ENCODE measurements at places on chromosomes 4 and X.

GRCh38 chr4:54440394-54441136 is 211.5 kb downstream of the PDGFRA start:
- DNase-seq: peak; percentile 52

- no peak for DNase-seq
Observed at GRCh38 chrX:65017451-65017850, 41.2 kb upstream of the ZC4H2 start.

DNA sequence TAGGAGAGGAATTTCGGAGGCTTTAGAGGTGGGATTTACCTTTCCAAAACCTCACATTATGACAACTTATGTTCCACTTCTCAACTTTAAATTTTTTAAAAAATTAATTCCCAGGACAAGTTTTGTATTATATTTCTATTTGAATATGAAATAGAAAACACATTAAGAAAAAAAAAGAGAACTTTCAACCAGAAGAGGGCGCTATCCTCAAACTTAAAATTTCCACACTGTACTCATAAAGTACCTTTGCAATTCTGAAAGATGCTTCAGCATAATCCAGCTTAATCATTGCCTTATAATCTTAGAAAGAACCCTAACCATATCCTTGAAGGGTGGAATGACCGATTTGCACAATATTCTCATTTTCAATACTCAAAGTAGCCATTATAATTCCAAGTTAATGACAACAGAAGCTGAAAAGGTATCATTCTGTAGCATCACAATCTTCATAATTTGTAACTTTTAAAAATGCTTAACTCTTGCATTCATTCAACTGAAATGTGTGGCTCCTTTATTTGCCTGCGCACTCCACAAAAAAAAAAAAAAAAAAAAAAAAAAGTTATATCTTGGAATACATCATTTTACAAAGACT is 158.0 kb downstream of the KCNIP4 start:
- DNase-seq: no peak

- no peak for DNase-seq
Observed at GRCh38 chr4:15158406-15159091, 156.3 kb downstream of the CPEB2 start.

- DNase-seq: no peak
Observed at GRCh38 chrX:13852001-13852695, 35.3 kb upstream of the GPM6B start.

DNA sequence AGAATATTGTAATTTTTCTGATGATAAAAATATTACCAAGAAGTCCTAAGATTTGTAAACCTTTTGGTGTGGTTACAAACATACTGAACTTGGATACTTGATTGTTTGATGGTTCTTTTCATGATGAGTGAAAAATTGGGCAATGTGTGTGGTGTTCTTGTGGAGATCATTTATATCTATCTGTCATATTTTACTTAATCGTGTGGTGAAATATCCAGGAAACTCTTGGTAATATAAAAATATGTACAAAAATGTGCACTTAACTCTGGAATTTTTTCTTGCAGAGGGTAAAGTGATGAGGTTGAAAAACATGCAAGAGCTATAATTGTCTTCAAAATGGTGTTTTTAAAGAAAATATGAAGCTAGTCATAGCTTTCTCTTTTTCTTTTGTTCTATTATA is 2.8 kb downstream of the DCUN1D4 start:
- no peak for DNase-seq
